Pancreas (tissue), 10 donors: ENCODE measurements at places on chromosomes 5 and 9. TPM values are rescaled to one million over a fixed set of nuclear protein-coding genes. Genes with fewer than 3 reads are reported as not detected.

DNA sequence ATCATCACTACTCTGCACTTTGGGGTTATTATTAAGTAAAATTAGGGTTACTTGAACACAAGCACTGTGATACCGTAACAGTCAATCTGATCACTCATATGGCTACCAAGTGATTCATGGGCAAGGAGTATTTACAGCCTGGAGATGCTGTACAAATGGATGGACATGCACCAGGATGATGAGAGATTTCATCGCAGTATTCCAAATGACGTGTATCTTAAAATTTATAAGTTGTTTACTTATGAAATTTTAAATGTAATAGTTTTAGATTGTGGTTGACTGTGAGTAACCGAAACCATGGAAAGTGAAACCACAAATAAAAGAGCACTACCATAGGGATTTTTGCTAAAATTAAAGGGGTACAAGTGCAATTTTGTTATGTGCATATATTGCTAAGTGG is 462.2 kb upstream of the PTGER4 start:
- no peak overlapping the region for H3K27ac ChIP-seq
- no peak overlapping the region for H3K4me3 ChIP-seq
- H3K27me3 ChIP-seq: no peaks in the 10 kb centered on the region
- no peak for DNase-seq

Gene PPP3R2
- not detected for total RNA-seq

Gene KCNMB1
- 0.94 TPM for total RNA-seq

Gene ENTPD8
- total RNA-seq: 2.7 TPM

Gene REXO4
- total RNA-seq: 16.3 TPM

- peaks cover 13% of the 10 kb centered on the region for H3K27me3 ChIP-seq
- no peak overlapping the region for H3K27ac ChIP-seq
- H3K4me1 ChIP-seq: no peaks in the 10 kb centered on the region
- H3K36me3 ChIP-seq: no peaks in the 10 kb centered on the region
- H3K4me3 ChIP-seq: no peak overlapping the region
- no peak for DNase-seq
These were observed 230.8 kb upstream of the IRX4 start for GRCh38 chr5:2113348-2114131.

- H3K4me1 ChIP-seq: no peaks in the 10 kb centered on the region
- no peaks in the 10 kb centered on the region for H3K36me3 ChIP-seq
- H3K4me3 ChIP-seq: no peak overlapping the region
These were observed 17.1 kb downstream of the SCAI start for GRCh38 chr9:125126019-125126746.

DNA sequence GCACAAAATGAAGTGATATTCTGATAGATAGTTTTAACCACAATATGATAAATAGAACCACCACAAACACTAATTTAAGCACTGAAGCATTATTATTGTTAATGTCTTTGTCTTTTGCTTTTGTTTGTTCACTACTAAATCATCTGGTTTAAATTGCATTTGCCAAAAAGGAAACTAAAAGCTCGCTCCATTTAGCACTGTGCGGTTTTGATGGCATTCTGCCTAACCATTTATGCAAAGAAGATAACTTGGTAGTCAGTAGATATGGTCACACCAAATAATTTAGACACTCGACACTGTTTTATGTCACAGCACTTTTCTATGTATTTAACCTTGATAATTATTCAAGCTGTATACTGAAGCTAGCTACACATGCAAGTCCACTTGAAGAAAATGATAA is 849.8 kb upstream of the CDH6 start:
- no peaks in the 10 kb centered on the region for H3K4me1 ChIP-seq
- H3K27me3 ChIP-seq: no peaks in the 10 kb centered on the region
- H3K4me3 ChIP-seq: no peak overlapping the region
- H3K36me3 ChIP-seq: no peaks in the 10 kb centered on the region
- no peak overlapping the region for H3K27ac ChIP-seq

DNA sequence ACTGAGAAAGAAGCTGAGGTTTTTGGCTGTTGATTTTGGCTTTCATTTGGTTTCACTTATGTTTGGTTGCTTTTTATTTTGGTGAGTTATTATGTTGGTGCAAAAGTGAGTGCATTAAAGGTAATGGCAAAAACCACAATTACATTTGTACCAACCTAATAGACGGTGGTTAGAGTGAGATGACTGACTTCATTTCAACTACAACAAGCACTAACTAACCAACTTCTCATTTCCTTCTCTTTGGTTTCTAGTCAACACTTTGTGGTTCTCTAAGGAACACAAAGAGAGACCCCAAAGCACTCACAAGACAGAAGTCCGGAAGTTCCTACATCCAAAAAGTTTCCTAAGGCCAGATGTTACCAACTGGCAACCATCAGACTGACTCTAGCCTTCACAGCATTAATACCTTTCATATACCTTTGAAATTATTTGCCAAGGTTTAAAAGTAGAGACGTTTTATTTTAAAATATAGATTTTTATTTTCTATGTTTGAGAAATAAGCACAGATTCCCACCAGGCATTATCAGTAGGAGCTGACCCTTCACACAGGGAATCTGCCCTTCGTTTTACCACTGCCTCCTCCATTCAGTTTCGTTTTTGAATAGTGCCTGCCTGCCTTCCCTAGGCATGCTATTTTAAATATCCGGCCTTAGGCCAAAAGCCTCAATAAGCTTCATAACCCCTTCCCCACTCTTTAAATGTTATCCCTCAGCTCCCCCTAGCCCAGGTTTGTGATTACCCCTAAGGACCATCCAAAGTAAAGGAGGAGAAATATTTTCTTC is 301.1 kb upstream of the PTGER4 start:
- no peak for DNase-seq
- no peaks in the 10 kb centered on the region for H3K27me3 ChIP-seq
- no peaks in the 10 kb centered on the region for H3K36me3 ChIP-seq
- H3K4me1 ChIP-seq: no peaks in the 10 kb centered on the region
- no peak overlapping the region for H3K4me3 ChIP-seq

DNA sequence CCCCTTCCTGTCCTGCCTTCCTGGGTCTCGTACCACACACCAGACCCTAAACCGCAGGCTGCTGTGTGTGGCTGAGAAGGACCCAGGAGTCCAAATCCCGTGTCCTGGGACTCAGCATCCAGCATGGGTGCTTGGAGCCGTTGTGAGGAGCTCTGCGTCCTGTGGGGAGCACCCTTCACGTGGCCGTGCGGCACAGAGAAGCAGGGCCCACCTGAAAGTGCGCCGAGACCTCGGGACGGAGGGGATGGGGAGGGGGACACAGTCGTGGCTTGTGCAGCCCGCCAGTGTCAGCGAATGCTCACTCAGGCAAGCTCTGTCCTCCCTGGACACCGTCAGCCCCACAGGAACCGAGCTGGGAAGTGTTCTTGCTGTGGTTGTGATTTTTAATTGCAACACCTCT is 244.6 kb downstream of the CACNA1B start:
- no peak overlapping the region for H3K4me3 ChIP-seq
- no peak overlapping the region for H3K27ac ChIP-seq
- H3K4me1 ChIP-seq: no peaks in the 10 kb centered on the region
- no peak for DNase-seq

GRCh38 chr5:113437111-113437510 is 2.3 kb upstream of the TSSK1B start:
- no peak for DNase-seq
- H3K36me3 ChIP-seq: no peaks in the 10 kb centered on the region
- no peaks in the 10 kb centered on the region for H3K4me1 ChIP-seq
- H3K27me3 ChIP-seq: no peaks in the 10 kb centered on the region
- no peak overlapping the region for H3K4me3 ChIP-seq
- no peak overlapping the region for H3K27ac ChIP-seq

GRCh38 chr5:180353048-180353979 is at the start of gene GFPT2:
Gene GFPT2 (minus strand): TSS chr5:180353336. CDS start chr5:180353217, 119 bp downstream.
- H3K27me3 ChIP-seq: no peaks in the 10 kb centered on the region
- H3K36me3 ChIP-seq: no peaks in the 10 kb centered on the region
- DNase-seq: peak; percentile 90
- peak within 1 kb of the TSS; percentile 61 for H3K4me3 ChIP-seq
- peaks cover 3% of the 10 kb centered on the region for H3K4me1 ChIP-seq

DNA sequence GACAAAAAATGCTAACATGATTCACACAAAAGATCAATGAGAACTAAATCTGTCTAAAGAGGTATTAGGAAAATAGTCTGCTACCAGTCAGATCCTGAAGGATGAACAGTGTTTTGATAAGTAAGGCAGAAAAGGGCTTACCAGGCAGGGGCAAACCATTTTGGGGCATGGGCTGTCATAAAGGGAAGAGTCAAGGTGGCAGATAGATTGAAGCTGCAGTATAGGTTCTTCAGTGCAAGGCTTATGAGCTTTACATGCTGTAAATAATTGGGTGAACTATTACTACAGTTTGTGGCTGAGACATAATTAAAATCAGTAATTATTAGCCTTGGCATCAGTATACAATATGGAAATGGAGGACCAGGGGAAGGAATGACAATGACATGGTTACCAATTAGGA is 21.8 kb downstream of the CSNK1A1 start:
- peaks cover 57% of the 10 kb centered on the region for H3K4me1 ChIP-seq
- DNase-seq: no peak
- H3K27ac ChIP-seq: no peak overlapping the region
- no peaks in the 10 kb centered on the region for H3K36me3 ChIP-seq

- peaks cover 5% of the 10 kb centered on the region for H3K4me1 ChIP-seq
- DNase-seq: no peak
- H3K36me3 ChIP-seq: no peaks in the 10 kb centered on the region
- H3K27ac ChIP-seq: no peak overlapping the region
These were observed 223.1 kb downstream of the GNA14 start for GRCh38 chr9:77424993-77425392.

DNA sequence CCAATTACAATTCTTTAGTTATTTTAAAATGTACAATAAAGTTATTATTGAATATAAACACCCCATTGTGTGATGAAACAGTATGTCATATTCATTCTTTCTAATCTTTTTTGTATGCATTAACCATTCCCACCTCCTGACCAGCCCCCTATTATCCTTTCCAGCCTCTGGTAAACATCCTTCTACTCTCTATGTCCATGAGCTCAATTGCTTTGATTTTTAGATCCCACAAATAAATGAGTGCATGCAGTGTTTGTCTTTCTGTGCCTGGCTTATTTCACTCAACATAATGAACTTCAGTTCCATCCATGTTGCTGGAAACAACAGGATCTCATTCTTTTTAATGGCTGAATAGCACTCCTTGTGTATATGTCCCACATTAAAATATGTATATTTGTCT is 1858.9 kb upstream of the C9orf72 start:
- no peaks in the 10 kb centered on the region for H3K27me3 ChIP-seq
- DNase-seq: no peak
- no peak overlapping the region for H3K4me3 ChIP-seq
- no peaks in the 10 kb centered on the region for H3K36me3 ChIP-seq
- no peak overlapping the region for H3K27ac ChIP-seq

Gene VLDLR
- 26.5 TPM for total RNA-seq

GRCh38 chr9:136082496-136083361 is 12.4 kb downstream of the NACC2 start:
- H3K4me3 ChIP-seq: no peak overlapping the region
- H3K27ac ChIP-seq: no peak overlapping the region
- H3K36me3 ChIP-seq: no peaks in the 10 kb centered on the region
- peak; percentile 47 for DNase-seq
- peaks cover 15% of the 10 kb centered on the region for H3K4me1 ChIP-seq
- H3K27me3 ChIP-seq: no peaks in the 10 kb centered on the region

Gene ANKDD1B
- 0.60 TPM for total RNA-seq

- no peaks in the 10 kb centered on the region for H3K36me3 ChIP-seq
- no peak for DNase-seq
- H3K27ac ChIP-seq: no peak overlapping the region
- peaks cover 7% of the 10 kb centered on the region for H3K27me3 ChIP-seq
- no peak overlapping the region for H3K4me3 ChIP-seq
These were observed 124.2 kb downstream of the TMEM161B start for GRCh38 chr5:88144219-88145001.

GRCh38 chr5:106648401-106648800 is 1022.3 kb downstream of the EFNA5 start:
- H3K36me3 ChIP-seq: no peaks in the 10 kb centered on the region
- H3K27me3 ChIP-seq: no peaks in the 10 kb centered on the region
- no peak for DNase-seq
- H3K4me1 ChIP-seq: no peaks in the 10 kb centered on the region

Gene CSF1R
- 30.5 TPM for total RNA-seq

DNA sequence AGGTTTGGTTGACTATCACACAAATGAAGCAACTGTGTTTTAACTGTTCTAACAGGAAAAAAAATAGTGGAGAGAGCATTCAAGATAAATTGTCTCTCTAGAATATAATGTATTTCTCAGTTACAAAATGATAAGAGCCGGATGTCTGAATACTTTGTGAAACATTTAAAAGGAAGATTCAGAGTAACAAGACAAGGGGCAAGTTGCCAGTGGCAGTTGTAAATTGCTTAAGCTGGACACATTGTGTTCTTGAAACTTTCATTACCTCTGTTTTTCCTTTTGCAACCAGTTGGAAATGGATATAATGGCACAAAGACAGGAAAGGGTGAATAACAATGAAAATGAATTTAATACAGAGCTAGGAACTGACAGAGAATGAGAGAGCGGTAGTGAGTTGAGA is 15.2 kb upstream of the TBCA start:
- H3K4me1 ChIP-seq: no peaks in the 10 kb centered on the region
- no peak overlapping the region for H3K4me3 ChIP-seq
- H3K36me3 ChIP-seq: no peaks in the 10 kb centered on the region
- no peak for DNase-seq

Gene ATG12
- total RNA-seq: 13.5 TPM

Gene DMGDH
- 1.9 TPM for total RNA-seq

Gene UBAC1
- total RNA-seq: 9.8 TPM

Gene PRSS3
- total RNA-seq: 5,218 TPM

Gene TMEM252
- not detected for total RNA-seq

DNA sequence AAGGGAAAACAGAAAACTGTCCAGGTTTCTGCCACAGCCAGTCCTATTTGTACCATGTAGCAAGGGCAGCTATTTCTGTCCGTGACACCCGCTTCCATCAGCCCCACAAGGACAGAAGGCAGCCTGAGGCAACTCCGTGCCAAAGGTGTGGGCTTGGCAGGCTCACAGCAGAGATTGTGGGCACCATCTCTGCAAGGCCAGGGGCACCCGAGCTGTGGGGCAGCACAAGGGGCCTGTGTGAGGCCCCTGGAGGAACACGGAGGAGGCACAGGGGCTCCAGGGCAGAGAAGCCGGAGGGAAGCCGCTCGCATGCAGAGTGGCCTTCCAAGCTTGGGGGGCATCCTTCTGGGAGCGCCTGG is 43.5 kb downstream of the COL23A1 start:
- H3K4me3 ChIP-seq: no peak overlapping the region
- no peaks in the 10 kb centered on the region for H3K36me3 ChIP-seq
- H3K27me3 ChIP-seq: no peaks in the 10 kb centered on the region
- no peak for DNase-seq
- H3K27ac ChIP-seq: no peak overlapping the region

GRCh38 chr9:6184749-6185645 is 30.6 kb upstream of the IL33 start:
- no peak for DNase-seq
- no peak overlapping the region for H3K4me3 ChIP-seq
- no peak overlapping the region for H3K27ac ChIP-seq
- H3K4me1 ChIP-seq: no peaks in the 10 kb centered on the region
- no peaks in the 10 kb centered on the region for H3K36me3 ChIP-seq

Gene HTR1A
- total RNA-seq: not detected

Gene PCDHGB6
- 1.7 TPM for total RNA-seq

Gene TRAF1
- 8.1 TPM for total RNA-seq
